Effector CD4-positive, alpha-beta T cell (primary cell): ENCODE measurements at places on chromosomes 5 and 9.

DNA sequence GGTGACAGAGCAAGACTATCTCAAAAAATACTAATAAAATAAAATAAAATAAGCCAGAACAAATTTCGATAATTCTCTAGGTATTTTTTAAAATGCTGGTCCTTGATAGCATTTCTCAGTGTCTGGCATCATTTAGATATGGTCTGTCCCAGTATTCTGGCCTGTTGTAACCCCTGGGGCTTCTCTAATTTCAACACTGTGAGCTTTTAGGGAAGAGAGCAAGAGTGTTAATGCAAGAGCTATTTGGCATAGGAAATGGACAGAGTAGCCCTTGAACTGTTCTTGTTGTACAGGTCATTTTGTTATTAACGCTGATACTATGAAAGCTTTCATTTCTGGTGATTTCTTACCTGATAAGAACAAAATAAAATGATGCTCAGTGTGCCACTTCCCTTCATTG lies 112.2 kb upstream of the ZNF608 start:
- DNase-seq: no peak

- DNase-seq: no peak
These were observed 145.6 kb downstream of the FSTL4 start for GRCh38 chr5:133466556-133467334.

DNA sequence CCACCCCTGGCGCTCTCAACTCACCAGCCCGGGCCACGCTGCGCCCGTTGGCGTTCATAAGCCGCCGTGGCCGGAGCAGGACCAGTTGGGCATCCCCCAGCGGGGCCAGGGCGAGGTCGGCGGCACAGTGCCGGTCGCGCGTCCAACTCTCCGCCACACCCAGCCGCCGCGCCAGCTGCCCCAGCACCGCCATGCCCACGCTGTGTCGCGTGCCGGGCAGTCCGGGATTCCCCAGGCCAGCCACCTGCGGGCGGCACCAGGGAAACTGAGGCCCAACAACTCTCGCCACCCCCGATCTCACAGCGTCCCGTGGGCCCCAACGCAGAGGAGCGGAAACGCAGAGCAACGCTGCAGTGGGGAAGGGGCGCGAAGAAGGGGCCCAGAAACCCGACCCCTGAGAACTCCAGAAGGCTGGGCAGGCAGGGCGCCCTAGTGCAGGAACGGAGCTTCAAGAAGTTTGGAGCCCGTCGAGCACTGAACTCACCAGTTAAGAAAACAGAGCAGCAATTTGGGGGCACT lies 453 bp downstream of the PTRH1 start:
- no peak for DNase-seq

DNA sequence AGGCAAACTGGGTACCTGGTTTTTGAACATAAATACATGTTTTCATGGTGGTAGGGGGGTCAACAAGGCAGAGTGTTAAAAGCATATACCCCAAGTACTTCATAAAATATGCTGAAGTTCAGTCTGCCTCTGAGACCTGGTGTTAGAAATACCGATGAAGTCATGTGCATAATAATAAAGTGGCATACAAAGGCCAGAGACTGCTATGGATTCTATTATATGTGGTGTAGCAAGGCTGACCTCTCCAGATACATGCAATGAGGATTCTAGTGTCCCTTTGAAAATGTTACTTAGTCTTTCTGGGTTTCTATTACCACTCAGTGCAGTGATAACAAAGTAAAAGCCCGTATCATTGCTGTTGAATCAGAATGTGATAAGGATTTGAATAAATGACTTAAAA lies 487.5 kb upstream of the ZNF608 start:
- no peak for DNase-seq

GRCh38 chr5:107861565-107861964 lies 190.8 kb upstream of the EFNA5 start:
- no peak for DNase-seq

DNA sequence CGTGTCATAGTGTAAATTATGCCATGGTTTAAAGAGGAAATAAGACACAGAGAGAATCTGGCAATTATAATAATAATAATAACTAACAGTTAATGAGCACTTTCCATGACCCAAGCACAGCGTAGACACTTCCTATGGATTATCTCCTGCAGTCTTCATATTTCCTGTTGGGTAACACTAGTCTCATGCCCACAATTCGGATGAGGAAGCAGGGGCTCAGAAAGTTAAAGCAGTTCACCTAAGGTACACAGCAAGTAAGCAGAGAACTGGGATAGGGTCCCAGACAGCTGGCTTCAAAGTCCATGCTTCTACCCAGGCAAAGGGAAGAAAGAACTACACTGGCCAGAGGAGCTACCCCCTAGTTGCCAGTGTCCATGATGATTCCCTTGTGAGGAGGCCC lies 27.9 kb upstream of the TGFBI start:
- no peak for DNase-seq

- DNase-seq: no peak
These were observed 216.4 kb downstream of the EPB41L4A start for GRCh38 chr5:112202694-112203093.
